ENCODE measurements at places on chromosomes 1 and 21.

GRCh38 chr1:59366346-59366745 lies 69.5 kb downstream of the FGGY start:
- DNase-seq, result no peak

- DNase-seq, result no peak
Measured at GRCh38 chr1:86356247-86356646, 39.9 kb downstream of the ODF2L start.

DNA sequence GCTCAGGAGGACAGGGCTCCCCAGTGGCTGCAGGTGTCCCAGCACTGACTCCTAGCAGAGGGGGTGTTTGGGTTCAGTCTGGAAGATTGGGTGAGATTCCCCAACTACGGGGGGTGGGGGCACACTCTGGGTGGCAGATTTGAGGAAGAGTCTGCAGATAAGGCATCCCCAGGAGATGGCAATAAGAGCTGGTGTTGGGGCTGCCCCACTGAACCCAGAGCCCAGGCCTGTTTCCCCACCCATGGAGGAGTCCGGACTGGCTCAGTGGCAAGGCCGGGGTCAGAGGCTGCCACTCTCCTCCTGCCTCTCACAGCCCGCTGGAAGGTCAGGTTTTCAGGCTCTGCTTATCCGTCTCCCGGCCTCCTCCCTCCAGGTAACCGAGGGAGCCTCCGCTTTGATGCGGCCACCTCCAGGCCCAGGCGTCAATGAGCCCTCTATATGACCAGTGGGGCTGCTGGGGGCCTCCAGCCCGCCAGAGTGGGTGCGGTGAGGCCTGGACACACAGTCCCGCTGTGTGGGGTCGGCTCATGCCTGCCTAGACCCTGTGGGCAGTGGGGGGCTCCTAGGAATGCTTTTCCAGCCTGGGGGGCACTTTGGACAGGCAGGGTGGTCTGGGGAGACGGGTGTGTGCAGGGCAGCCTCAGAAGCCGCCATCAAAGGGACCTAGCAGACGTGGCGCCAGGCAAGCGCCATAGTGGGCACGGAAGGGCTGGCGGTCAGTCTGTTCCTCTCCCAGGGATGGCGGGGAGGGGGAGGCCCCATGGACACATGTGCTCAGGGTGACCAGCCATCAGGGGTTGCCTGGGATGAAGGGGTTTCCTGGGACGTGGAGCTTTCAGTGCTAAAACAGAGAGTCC lies 28.9 kb upstream of the RUNX3 start:
- DNase-seq, result no peak

DNA sequence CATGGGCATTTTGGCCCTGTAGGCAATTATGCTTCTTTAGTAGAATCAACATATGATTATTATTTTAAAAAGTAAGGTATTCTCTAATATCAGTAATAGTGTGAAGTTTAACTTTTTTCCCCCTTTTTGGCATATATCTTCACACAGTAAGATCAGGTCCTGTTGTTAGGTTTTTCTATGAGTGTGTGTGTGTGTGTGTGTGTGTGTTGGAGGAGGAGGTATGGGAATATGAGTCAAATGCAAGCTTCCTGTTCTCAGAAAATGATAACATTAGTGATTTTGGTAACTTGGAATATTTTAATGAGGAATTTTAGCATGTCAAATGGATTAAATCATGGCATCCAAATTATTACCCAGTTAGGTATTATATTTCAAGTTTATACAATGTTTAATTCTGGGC lies 65.8 kb upstream of the BCL10 start:
- no peak for DNase-seq

GRCh38 chr1:167081594-167082156 lies 8.5 kb downstream of the GPA33 start:
- DNase-seq, result no peak

GRCh38 chr21:42453224-42453985 lies 42.6 kb downstream of the RSPH1 start:
- no peak for DNase-seq

DNA sequence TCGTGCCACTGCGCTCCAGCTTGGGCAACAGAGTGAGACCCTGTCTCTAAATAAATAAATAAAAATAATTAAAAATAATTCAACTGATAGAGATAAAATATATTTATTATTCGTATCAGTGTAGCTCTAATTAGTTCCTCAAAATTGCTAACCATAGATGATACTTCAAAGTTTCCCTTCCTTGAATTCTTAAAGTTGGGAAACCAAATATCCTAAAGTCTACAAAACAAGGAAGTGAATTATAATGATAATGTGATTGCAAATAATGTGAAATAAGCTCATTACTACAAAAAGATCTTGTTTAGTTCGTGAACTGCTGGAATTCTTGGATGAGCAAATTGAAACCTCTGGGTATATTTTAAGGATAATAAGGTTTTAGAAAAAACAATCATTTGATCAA lies 60.5 kb downstream of the NUP210L start:
- DNase-seq, result no peak

DNA sequence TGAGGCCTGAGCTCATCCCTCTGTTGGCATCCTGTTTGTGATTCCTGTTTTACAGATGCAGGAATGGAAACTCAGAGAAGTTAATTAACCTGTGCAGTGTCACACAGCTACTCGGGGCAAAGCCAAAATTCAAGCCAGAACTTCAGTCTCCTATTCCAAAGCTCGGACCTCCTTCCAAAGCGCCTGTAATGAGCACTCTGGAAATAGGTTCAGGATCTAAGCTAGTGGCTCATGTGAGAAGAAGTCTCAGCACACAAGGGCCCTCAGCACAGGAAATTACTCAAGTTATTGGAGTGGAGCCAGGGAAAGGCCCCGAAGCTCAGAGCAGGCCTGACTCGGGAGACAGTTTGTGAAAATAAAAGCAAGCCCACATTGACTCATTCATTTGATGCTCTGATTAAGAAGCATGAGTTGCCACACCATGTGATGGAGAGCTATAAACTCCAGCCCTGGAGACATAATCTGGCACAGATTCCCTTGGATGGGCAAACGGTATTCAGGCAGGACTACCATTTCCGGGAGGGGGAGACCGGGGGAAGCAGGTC lies 50.6 kb upstream of the LYST start:
- peak; percentile 43 for DNase-seq

- peak; percentile 50 for DNase-seq
Measured at GRCh38 chr1:109113590-109114341, at the start of gene ELAPOR1. ELAPOR1 (plus strand) TSS chr1:109114115; CDS start chr1:109114184, 69 bp downstream.

- DNase-seq, result no peak
Measured at GRCh38 chr1:91750398-91750996, 135.5 kb downstream of the TGFBR3 start.

- no peak for DNase-seq
Measured at GRCh38 chr1:246280551-246280950, 226.5 kb downstream of the SMYD3 start.

DNA sequence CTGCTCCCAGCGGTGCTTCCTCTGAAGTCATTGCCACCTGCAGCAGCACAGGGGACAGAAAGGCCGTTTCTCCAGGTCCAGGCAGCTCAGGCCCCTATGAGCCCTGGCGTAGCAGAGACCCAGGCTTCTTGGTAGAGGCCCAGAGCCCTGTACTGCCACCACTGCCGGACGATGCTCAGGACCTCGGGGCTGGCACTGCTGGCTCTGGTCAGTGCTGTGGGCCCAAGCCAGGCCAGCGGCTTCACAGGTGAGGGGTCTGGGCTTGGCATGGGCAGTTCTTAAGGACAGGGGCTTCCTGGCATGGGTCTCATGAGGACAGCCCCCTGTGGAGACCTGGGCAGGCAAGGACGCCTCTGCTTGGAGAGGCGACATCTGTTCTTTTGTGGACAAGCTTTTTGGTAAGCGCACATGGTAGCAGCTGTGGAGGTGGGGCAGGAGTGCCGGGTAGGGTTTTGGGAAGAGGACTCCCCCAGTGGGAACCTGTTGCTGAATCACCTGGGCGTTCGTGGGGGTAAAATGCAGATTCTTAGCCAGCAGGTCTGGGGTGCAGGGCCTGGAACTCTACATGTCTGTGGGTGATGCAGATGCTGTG lies at the start of gene UMODL1:
Gene UMODL1, plus strand, starts transcription at position 172 of the 592 bp plus-strand sequence. Its CDS starts 0 bp downstream, at position 172.
- DNase-seq, result no peak

GRCh38 chr1:111190931-111191451 lies 9.5 kb downstream of the DENND2D start:
- DNase-seq, result no peak

GRCh38 chr1:216416488-216416887 lies 6.8 kb downstream of the USH2A start:
- DNase-seq, result no peak

DNA sequence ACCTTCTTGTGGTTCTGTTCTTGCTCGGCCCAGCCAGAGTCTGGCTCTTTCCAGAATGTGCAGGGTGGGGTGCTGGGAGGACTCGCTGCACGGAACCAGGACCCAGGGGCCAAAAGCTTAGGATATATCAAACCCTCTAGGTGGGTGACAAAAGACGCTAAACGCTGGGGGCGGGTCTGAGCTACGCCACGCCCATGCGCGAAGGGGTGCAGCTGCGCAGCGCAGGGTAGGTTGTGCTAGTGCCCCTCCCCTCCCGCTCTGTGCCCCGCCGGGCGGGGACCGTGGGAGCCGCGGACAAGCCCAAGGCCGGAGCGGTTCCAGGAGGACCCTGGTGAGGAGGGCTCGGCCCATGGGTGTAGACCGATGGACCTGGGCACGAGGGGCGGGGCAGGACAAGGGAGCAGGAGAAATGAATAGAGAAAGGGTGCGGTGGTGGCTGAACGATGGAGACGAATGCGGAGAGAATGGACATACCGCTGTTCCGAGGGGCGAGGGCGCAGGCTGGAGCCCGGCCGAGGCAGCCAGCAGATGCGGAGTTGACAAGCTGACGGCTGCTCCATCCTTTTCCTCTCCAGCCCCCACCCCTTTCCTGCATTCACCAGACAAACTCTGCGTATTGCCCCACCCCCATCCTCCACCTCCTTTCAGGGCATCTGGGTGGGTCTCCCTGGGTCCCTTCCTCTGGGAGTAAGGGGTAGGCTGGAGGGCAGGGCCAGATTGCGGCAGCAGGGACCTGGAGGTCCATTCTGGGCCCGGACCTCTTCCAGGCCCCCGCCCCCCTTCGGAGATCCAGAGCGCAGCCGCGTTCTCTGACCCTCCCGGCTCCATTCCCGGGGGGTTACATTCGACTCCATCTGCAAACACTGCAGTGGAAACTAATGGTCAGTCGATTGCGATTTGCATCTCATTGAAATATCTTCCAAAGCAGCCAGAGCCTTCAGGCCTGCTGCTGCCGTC lies at the start of gene RUSC1:
Gene RUSC1, plus strand, starts transcription at position 234 of the 957 bp plus-strand sequence. CDS start 880 bp downstream, outside the sequence.
- no peak for DNase-seq

GRCh38 chr21:37896788-37897187 lies 19.5 kb downstream of the KCNJ6 start:
- DNase-seq, result no peak
